ENCODE measurements at places on chromosomes 1 and 21.

- no peak for DNase-seq
Measured at GRCh38 chr21:17738176-17738953, 80.8 kb downstream of the C21orf91 start.

- no peak for DNase-seq
Measured at GRCh38 chr1:39238476-39238875, 34.0 kb downstream of the MACF1 start.

DNA sequence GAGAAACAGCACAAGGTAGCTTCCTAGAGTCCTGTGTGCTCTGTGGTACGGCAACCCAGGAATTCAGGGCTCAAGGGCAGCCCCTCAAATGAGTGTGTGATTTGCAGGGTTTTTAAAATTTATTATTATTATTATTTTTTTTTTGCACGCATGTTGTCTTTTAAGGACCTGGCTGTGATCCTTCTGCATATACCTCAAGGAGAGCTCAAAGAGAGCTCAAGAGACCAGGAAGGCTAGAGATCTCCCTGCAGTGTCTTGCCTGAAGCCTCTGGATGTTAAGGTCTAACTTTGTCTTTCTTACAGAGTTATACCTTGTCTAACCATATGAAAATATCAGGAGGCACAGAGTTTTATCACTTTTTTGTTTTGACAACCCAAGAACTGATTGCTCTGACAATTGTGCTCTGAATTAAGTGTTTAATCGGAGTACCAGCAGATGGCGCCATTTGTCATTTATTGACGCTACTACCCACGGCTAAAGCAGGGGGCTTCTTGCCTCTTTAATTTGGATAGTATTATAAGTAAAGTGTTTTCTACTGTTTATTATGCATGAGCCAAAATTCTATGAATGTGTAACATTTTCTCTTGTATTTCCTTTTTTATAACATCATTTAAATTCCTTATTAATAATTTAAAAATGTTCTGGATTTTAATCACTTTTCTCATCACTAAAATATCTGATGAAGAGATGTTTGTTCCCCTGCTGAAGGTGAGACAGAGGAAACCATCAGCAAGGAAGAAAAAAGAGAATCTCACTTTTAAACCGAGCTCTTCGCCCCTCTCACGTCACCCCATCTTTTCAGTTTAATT, 35.8 kb upstream of the LMO4 start:
- peak; percentile 36 for DNase-seq

DNA sequence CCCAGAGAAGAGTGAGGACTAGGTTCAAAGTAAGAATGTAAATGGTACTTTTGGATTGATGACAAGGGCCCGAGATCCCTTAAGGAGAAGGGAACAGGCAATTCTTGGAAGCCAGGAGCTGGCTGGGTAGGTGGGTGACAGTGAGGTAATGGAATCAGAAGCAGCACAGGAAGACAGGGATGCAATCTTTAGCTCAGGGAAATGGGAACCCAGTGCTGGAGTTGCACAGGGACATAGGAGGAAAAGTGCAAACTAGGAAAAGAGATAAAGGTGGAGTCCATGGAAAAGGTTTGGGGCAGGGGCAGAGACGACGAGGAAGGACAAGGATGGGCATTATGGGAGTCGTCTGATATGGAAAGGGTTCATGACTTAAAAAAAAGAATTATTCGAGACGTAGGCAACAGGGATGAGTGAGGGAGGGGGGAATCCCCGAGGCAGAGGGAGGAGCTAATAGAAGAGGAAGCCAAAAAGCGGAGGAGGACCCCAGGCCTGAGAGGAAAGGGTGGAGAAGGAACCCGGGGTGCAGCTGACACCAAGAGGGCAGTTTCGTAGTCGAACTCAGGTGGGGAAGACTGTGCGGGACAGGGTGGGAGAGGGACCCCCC, 495 bp downstream of the PI4KB start:
- no peak for DNase-seq

DNA sequence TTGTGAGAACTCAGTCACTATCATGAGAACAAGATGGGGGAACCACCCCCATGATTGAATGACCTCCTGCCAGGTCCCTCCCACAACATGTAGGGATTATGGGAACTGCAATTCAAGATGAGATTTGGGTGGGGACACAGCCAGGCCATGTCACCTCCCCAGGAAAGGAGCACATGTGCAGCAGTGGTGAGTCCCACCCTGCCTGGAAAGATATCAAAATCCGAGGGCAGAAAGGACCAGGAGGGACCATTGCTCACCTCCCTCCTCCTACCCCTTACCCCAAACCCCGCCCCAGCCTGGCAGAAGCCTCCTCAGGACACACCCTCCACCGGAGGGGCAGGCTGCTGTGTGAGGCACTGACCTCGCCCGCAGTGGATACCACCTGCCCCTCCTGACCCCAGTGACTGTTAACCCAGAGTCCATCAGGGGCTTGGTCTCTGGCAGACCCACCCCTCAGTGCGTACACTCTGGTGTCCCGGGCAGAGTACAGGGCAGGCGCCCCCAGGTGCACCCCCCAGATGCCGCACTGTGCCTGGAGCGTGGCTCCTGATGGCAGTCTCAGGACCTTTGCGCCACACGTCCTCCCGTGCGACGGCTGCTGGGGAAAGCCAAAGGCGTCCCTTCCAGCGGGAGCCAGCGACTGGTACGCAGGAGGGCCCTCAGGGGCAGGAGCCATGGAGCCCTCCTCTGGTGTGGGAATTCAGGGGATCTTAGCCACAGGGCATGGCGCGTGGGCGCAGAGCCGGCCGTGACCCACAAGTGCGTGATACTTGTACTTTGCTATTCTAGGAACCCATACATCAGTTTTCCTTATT, 20.9 kb downstream of the PDXK start:
- DNase-seq: no peak

DNA sequence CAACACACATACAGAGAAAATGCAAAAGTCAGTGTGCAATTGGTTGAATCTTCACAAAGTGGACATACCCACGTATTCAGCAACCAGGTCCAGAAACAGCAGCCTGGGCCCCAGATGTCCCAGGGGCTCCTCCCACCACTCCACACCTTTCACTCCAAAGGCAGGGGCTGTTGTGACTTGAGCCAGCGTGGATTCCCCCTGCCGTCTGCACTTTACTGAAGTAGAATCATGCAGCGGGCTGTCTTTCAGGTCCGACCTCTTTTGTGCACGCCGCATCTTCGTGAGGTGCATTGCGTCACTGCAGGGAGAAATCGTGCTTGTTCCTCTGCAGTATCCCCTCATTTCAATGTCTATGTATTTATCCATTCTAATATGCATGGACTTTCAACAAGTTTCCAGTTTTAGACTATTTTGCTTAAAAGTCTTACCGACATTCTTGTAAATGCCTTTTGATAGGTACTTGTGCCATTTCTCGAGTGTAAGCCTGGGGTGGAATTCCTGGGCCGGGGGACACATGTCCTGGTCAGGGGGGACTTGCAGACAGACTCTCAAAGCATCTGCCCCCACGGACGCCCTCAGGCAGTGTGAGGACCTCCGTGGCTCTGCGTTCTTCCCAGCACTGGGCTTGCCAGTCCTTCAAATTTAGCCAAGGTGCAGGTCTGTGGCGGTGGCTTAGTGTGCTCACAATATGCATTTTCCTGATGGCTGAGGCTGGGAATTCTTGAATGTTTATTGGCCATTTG, 29.3 kb upstream of the ACTRT2 start:
- DNase-seq: no peak

GRCh38 chr1:42932442-42932941, 26.2 kb downstream of the SLC2A1 start:
- no peak for DNase-seq

DNA sequence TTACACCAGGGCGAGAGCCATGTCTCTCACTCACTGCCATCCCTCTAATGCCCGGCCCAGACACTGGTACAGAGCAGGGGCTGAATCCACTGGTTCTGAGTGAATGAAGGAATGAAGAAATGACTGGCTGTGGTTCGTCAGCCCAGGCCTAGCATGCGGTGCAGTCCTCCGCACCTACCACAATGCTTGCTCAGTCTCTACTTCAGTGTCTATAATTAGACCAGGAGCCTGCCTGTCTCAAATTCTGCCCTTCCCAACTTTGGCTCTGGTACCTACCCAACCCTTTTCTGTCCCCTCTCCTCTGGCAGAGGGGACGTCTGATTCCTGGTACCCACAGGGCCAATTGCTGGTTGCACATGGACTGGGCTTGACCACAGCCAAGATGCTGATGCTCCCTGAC, 118.2 kb upstream of the GRIK3 start:
- no peak for DNase-seq

DNA sequence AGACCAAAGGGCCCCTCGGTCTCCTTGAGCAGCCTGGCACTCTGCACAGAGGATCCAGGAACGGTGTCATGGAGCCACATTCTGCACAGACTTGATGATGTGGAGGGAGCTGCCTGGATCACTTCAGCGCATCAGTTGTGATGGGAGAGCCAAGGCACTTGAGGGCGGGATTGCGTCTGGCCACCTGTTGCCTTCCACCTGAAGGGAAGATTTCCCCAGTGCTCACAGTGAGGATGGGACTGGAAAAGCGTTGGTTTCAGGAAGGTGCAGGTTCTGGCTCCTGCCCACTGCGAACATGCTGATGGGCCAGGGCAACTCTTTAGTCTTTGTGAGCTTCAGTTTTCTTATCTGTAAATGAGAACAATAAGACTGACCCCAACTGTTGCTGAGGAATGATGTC, 2.6 kb downstream of the RER1 start:
- DNase-seq: no peak

GRCh38 chr1:227316456-227316855, 1.8 kb downstream of the CDC42BPA start:
- DNase-seq: no peak

DNA sequence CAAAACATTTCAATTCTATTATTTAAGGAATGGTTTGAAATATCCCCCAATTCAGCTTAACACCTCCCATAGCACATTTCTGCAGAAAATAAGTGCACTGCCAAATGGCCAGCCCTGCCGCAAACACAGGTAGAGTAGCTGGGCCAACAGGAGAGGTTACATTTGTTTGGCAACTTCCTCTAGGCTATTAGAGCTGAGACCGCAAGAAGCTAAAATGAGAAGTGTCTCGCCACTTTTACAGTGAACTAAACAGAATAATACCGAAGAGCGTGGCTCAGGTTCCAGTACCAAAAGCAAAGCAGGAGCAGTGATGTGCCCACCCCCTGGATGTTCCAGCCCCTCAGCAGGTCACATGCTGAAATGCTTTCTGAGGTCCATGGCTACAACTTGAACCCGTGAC, 154.5 kb upstream of the PKN2 start:
- DNase-seq: no peak

GRCh38 chr21:43836616-43837015, 28.4 kb upstream of the AGPAT3 start:
- no peak for DNase-seq

- DNase-seq: no peak
Measured at GRCh38 chr1:91850708-91851107, 35.2 kb downstream of the TGFBR3 start.

- no peak for DNase-seq
Measured at GRCh38 chr1:90725657-90726424, 8.7 kb upstream of the BARHL2 start.

- DNase-seq: no peak
Measured at GRCh38 chr1:32055416-32055815, 17.3 kb upstream of the TMEM39B start.

DNA sequence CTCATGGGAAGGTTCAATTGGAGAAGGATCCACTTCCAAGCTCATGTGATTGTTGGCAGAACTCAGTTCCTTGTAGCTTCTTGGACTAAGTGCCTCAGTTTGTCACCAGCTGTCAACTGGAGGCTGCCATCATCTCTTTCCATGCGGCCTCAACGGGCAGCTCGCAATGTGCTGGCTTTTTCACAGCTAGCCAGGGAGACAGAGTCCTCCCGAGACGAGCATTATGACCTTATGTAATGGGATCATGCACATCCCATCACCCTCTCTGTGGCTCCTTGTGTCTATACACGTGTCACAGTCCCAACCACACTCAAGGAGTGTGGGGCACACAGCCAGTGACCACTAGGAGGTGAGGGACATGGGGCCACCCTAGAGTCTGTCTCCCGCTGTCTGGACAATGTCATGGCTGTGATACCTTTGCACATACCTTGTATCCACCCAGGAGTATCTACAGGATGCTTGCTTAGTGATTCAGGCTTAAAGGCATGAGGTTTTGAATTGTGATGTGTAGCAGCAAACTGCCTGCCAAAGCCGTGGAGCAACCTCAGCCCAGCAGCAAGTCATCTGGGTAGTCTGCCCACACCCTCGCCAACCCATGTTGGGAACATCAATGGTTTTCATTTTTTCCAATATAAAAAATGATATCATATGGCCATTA, 3.9 kb upstream of the KRTAP10-6 start:
- no peak for DNase-seq

GRCh38 chr21:27407271-27407670, 440.4 kb upstream of the ADAMTS5 start:
- no peak for DNase-seq

DNA sequence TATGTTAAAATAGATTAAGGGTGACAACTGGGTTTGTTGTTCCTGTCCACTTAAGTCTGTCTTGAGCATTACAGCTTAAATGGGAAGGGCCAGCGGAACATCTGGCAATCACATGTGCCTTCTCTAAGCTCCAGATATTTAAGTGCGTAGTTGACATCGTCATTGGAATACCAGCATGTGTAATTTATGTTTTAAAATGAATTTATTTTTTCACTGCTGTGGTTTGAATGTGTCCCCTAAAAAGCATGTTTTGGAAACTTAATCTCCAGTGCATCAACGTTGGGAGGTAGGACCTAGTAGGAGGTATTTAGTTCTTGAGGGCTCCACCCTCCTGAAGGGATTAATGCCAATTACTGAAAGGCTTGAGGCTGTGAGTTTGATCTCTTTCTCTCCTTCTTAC, 13.4 kb downstream of the ZCCHC17 start:
- peak; percentile 95 for DNase-seq

- no peak for DNase-seq
Measured at GRCh38 chr21:28227881-28228635, 764.6 kb downstream of the LTN1 start.

GRCh38 chr1:27136998-27137542, 17.9 kb downstream of the SLC9A1 start:
- no peak for DNase-seq

DNA sequence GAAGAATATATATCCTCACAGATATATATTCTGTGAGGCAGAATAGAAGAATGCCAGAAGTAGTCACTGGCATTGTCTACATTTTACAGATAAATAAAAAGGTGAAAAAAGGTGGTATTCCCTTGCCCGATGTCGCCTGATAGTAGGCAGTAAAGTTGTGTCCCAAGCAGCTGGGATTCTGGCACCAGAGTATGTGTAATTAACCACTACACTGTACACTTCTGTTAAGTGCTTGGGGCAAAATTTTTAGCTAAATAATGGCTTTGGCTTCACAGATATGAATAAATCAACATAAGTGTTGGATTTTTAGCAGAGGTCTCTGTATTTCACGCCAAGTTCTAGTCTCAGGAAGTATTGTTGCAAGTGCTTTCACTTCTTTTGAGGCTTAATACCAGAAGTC, 13.3 kb upstream of the CASQ2 start:
- no peak for DNase-seq

Data from HFF-Myc (cell line).